Pulmonary artery endothelial cell (primary cell): ENCODE measurements at places on chromosomes 7 and 10. TPM values are rescaled to one million over a fixed set of nuclear protein-coding genes. Genes with fewer than 3 reads are reported as not detected.

TFPI2 gene
- 16.4 and 79.2 TPM in 2 replicates for total RNA-seq

GBX1 gene
- not detected in 2 replicates for total RNA-seq

GIMAP1 gene
- 11.1 and 13.5 TPM in 2 replicates for total RNA-seq

SSC4D gene
- total RNA-seq, result 0.46 and 0.60 TPM in 2 replicates

CYCS gene
- 51.4 and 71.7 TPM in 2 replicates for total RNA-seq

LRIT1 gene
- not detected in 2 replicates for total RNA-seq

DNA sequence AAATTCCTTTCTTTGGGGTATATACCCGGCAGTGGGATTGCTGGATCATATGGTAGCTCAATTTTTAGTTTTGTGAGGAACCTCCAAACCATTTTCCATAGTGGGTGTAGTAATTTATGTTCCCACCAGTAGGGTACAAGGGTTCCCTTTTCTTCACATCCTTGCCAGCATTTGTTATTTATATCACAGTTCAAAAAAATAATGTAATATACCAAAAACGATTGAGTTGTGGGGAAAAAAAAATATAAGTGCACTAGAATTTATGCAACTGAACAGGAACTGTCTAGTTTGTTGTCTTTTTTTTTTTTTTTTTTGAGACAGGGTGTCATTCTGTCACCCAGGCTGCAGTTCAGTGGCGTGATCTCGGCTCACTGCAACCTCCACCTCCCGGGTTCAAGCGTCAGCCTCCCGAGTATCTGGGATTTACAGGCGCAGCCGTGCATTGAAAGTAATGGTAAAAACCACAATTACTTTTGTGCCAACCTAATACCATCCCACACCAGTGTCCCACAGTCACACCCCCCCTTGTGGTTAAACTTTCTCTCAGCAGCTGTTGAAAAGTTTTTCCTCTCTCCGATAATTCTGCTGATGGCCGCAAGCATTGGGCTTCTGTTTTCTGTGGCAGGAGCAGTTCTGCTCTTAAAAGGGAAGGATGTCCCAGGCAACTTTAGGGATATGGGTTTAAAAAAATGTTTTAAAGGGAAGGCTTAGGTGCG lies 6.8 kb upstream of the LAT2 start:
- no peak for DNase-seq

DNA sequence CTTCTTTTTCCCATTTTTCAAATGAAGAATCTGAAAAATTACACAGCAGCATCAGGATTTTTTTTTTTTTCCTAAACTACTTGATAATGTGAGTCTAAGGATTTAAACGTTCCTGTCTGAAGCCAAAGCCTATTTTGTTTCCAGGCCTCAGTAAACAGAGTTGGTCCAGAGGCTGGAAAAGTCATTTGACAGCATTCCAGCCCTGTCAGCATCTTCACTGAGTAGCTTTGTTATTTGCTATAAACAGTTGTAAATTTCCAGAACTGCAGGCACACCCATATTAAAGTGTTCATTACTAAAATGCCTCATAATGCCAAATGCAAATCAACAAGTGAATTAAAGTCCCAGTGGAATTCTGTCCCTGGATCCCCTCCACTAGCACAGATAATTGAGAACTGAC lies 35.5 kb upstream of the KMT2E start:
- DNase-seq, result no peak

DNA sequence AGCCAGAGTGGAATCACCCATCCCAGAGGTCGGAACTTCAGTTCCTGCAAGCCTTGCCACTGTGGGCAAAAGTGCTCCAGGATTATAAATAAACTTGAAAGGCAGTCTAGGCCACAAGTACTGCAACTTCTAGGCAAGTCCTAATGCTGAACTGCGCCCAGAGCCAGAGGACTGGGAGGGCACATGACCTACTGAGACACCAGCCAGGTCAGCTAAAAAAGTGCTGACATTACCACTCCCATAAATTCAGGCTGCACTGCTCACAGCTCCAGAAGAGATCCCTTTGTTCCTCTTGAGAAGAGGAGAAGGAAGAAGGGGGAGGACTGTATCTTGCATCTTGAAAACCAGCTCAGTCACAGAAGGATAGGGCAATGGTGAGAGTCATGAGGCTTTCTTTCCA lies 1084.1 kb upstream of the PHF14 start:
- no peak for DNase-seq

- no peak for DNase-seq
These were observed 98.5 kb upstream of the LRRTM3 start for GRCh38 chr10:66827353-66827752.

GRCh38 chr7:134512271-134512670 lies 15.1 kb upstream of the AKR1B10 start:
- no peak for DNase-seq

GRCh38 chr10:91796331-91797047 lies 1.7 kb upstream of the TNKS2 start:
- DNase-seq, result no peak

DNA sequence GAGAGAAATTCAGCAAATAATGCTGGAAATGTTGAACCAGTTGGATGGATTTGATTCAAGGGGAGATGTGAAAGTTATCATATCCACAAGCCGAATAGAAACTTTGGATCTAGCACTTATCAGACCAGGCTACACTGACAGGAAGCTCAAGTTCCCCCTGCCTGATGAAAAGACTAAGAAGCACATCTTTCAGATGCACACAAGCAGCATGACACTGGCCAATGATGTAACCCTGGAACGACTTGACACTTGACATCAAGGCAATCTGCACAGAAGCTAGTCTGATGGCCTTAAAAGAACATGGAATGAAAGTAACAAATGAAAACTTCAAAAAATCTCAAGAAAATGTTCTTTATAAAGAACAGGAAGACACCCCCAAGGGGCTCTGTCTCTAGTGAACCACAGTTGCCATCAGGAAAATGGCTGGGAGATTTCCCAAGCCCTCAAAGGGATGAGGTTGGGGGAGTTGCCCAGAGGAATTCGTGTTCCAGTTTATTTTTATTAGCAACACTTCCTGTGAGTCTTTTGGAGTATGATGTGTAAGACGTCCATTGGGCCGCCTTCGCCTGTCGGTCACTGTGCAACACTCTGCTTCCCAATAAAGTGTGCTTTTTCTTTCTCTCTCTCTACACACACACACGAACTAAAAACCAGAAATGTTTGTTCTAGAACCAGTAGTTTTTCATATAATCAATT lies 200.0 kb downstream of the HIBADH start:
- DNase-seq, result no peak

- DNase-seq, result no peak
These were observed 159.3 kb downstream of the LCOR start for GRCh38 chr10:96991313-96991841.

DNA sequence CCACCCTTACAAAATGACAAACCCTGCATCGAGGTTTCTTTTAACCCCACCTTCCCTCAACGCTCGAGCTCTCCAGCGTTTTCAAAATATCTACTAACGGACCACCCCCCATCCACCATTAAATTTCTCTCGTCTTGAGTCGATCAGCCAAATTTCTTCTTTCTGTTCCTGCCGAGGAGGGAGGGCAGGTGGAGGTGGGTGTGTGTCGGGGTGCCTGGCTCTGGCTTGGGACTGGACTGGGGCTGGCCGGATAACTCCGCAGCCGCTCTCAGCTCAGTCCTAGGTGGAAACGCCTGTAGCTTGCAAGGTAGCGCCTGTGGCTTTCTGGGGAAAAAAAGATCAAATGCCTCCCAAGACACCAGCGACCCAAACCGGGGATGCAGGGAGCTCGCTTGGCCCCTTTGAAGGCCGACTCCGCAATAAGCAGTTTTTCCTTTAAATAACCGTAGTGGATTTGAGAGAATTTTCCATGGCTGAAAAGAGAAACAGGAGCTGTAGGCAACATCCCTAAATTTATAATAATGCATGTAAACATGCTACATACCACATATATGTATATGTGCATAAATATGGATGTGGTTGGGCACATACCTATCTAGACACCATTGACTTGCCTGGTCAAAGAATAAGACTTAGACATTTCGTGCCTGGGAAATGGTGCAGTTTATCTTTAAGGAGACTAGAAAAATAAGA lies 1.9 kb upstream of the TMEM178B start:
- no peak for DNase-seq

DNA sequence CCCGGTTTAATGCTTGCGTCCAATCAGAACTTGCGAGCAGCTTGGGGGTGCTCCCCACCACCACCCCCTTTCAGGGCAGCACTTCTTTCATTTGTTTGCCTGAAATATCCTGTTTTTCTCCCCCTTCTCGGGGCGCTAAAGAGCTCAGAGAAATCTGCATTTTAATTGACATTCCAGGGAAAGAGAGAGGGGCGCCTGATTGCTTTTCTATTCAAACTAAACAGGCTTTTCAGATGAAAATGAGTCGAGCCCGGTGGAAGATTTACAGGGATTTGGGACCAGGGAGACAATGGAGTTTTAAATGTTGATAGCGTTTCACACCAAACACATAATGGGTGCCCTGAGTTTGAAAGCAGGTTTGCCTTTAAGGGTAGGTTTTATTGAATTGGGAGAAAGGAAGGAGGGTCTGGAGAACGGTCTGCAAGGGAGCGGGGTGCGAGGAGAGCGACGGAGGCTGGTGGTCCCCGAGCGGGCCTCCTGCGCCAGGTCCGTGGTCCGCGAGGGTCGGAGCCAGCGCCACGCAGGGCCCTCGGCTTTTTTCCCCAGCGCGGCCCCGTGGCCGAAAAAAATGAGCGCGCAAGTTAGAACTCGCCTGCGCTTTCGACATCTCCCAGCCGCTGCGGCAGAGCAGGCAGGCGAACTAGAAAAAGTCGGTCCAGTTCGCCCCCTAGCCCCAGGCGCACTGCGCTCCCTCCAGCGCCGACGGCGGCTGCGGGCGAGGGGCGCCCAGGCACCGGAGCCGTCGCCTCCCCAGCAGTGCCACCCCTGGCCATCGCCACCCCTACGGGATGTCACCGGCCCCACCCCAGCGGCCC lies 1.3 kb downstream of the FGFR2 start:
- no peak for DNase-seq

GRCh38 chr7:79933144-79933543 lies 201.5 kb upstream of the GNAI1 start:
- no peak for DNase-seq

DNA sequence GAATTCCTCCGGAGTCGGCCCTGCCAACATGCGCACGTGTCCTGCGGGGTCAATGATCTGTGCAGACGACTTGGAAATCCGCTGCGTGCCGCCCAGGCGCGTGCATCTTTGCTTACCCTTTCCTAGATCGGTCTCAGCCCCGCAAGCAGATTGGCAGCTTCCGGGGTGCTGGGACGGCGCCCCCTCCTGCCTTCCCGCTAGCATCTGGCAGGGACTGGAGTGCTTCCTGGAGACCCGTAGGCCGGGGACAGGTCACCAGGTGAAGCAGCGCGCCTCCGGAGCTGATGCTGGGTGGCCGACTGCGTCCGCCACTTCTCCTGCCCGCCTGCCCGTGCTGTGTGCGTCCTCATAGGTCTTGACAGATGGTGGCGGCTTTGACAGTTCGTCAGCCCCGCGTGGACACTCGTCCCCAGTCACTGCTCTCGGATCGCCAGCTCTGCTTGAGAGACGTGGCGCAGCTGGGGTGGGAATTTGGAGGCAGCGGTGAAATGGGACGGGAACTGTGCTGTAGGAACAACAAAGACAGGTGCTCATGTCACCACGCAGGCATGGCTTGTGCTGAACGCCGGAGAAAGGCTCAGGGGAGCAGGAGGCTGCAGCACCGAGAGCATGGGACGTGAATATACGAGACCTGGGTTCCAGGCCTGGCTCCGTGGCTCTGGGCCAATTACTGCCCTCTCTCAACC lies 21.9 kb upstream of the KCNK18 start:
- DNase-seq, result no peak
